ENCODE measurements at places on chromosomes 4 and X.
A peak's percentile ranks its signal among the peaks of the same experiment; 100 is the strongest.

- no peak for DNase-seq
Observed at GRCh38 chr4:57926311-57926710, 816.1 kb upstream of the IGFBP7 start.

DNA sequence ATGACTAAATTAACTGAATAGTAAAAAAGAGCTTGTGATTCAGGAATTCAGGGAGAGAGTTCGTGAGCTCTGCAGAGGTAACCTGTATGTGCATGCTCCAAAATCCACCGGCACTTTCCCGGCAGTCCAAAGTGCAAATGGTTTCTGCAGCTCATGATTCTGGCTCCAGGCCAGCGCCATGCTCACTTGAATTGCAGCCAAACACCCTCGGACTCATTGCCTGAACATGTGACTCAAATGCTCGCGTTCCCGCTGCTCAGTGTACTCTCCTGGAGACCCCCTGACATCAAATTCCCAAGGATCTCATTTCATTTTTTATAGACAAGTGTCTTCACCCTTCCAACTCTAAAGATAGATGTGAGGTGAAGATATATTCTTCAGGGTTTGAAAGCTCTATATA lies 44.1 kb upstream of the SH3RF1 start:
- DNase-seq = peak; percentile 58

DNA sequence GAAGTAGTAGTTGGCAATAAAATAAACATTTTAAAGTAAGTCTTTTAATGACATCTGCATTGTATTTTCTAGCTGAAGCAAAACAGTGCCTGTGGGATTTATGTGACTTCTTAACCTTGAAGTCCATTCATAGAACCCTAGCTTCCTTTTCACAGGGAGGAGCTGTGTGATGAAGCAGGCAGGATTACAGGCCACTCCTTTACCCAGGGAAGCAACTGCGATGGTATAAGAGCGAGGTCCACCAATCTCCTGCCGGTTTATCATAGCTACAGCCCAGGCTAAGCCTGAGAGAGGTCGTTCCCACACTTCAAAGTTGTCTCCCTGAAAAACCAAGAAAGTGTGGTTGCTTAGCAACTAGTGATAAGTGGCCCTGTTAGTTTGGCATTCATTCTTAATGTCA lies 7.0 kb downstream of the RPL36A start:
- DNase-seq = peak; percentile 41

DNA sequence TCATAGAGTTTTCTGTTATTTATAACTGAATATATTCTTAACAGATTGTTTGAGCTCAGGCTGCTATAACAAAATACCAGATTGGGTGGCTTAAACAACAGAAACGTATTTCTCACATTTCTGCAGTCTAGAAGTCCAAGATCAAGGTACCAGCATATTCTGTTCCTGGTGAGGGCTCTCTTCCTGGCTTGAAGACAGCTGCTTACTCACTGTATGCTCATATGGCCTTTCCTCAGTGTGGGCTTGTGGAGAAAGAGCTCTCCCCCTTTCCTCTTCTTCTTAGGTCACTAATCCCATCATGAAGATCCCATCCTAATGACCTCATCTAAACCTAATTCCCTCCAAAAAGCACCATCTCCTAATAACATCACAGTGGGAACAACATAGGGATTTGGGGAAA lies 117.8 kb downstream of the RASGEF1B start:
- DNase-seq = no peak

DNA sequence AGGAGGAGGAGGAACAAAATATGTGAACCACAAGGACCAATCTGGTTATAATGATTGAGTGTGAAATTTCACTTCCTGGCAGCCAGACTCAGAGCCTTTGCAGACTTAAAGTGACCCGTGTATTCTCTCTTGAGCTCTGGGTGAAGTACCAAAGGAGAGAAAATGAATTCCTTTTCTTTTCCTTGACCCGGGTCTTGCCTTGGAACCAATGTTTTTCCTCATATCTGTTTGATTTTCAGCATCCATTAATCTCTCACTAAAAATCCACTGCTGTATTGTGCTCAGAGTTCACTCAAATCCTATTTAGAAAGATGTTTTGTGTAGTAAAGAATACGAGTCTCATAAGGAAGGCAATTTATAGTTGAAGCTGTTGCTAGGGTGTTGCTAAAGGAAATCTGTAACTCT lies 78.3 kb upstream of the C1QTNF7 start:
- peak; percentile 29 for DNase-seq

GRCh38 chr4:35520059-35520458 lies 724.3 kb downstream of the ARAP2 start:
- DNase-seq = no peak
